ENCODE measurements at places on chromosomes 4 and X.

- no peak for DNase-seq
- no peak overlapping the region for H3K4me3 ChIP-seq
- H3K27me3 ChIP-seq, result no peaks in the 10 kb centered on the region
- no peaks in the 10 kb centered on the region for H3K4me1 ChIP-seq
Observed at GRCh38 chrX:148412006-148412405, 88.4 kb upstream of the AFF2 start.

DNA sequence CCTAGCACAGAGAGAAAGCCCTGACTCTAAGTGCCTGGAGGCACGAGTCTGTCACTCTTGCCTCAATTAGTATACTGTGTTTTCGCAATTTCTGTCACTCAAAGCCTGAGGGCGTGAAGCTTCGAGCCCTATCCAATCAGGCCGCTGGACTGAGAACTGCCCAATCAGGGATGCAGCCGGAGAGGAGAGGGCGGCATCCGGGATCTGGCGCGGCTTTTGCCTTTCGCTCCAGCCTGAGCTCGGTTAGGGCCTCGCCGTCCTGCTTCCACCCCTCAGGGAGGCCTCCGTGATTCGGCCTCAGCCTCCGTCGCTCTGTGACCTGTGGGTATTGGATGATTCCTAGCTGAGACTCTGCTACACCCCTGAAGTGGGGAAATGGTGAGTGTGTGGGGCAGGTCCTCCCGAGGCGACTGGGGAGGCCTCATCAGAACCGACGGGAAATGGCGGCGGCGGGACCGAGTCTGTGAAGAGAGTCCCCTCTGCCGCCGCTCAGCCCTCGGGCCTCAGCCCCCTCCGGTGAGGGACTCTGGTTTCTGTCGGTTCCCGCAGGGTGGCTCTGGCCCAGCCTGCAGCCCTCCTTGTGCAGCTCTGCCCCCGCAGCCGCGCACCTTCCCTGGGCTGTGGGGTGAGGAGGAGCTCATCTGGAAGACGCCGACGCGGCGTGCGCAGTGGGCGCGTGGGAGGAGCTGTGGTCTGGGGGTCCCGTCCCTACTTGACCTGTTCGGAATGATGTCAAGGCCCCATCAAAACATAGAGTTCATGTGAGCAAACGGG is 48.5 kb downstream of the ZNF141 start:
- DNase-seq, result no peak
- peaks cover 27% of the 10 kb centered on the region for H3K36me3 ChIP-seq
- no peak overlapping the region for H3K4me3 ChIP-seq
- H3K27me3 ChIP-seq, result no peaks in the 10 kb centered on the region
- no peaks in the 10 kb centered on the region for H3K4me1 ChIP-seq

GRCh38 chr4:1959104-1959384 is 49.7 kb downstream of the NELFA start:
- H3K27ac ChIP-seq, result no peak overlapping the region
- DNase-seq, result no peak
- no peaks in the 10 kb centered on the region for H3K4me1 ChIP-seq
- no peak overlapping the region for H3K4me3 ChIP-seq
- no peaks in the 10 kb centered on the region for H3K27me3 ChIP-seq

- H3K4me1 ChIP-seq, result peaks cover 12% of the 10 kb centered on the region
- no peaks in the 10 kb centered on the region for H3K27me3 ChIP-seq
- H3K4me3 ChIP-seq, result peak overlapping the region; percentile 63
- no peak overlapping the region for H3K27ac ChIP-seq
Observed at GRCh38 chr4:6658597-6659075, 18.2 kb downstream of the MRFAP1 start.

- peaks cover 4% of the 10 kb centered on the region for H3K36me3 ChIP-seq
- no peak overlapping the region for H3K27ac ChIP-seq
- no peak for DNase-seq
- H3K4me1 ChIP-seq, result peaks cover 20% of the 10 kb centered on the region
Observed at GRCh38 chrX:134513091-134513490, 53.1 kb downstream of the HPRT1 start.

- H3K27me3 ChIP-seq, result peaks cover 2% of the 10 kb centered on the region
- H3K4me1 ChIP-seq, result peaks cover 5% of the 10 kb centered on the region
- H3K36me3 ChIP-seq, result no peaks in the 10 kb centered on the region
- H3K4me3 ChIP-seq, result no peak overlapping the region
Observed at GRCh38 chrX:133970076-133970475, 15.3 kb downstream of the GPC3 start.

GRCh38 chrX:12961196-12961718 is 13.7 kb upstream of the TMSB4X start:
- H3K27me3 ChIP-seq, result no peaks in the 10 kb centered on the region
- no peak for DNase-seq
- H3K36me3 ChIP-seq, result no peaks in the 10 kb centered on the region
- no peak overlapping the region for H3K4me3 ChIP-seq
- no peak overlapping the region for H3K27ac ChIP-seq
